ENCODE measurements at places on chromosomes 16 and 17.
A peak's percentile ranks its signal among the peaks of the same experiment; 100 is the strongest.

GRCh38 chr16:11307639-11308492, 26.7 kb upstream of the PRM1 start:
- DNase-seq = no peak

GRCh38 chr16:945271-946047, 25.3 kb downstream of the LMF1 start:
- DNase-seq = no peak

DNA sequence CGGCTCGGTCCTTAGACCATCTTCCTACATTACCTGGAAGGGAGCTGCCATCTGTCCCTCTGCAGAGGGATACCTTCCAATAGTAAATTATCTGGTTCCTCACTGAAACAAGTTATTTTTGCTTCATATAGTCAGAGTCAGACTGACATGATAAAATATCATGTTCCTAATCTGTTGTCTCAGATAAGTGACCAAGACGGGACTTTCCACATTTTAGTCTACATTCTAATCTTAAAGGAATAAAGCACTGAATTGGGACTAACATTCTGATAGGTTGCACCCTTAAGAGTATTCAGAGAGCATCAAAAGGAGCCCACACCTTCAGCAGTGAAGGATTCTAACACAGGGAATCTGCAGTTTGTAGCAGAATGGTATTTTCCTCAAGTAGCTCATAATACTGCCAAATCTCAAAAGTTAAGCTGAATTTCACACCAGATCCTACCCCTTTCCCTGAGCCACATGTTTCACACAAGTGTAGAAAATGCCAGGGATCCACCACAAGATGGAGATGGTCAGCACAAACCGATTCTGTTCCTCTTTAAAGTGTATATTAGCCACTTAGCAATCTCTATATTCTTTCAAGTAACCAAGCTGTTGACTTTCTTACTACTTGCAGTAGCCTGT, 13.4 kb downstream of the GINS2 start:
- no peak for DNase-seq

DNA sequence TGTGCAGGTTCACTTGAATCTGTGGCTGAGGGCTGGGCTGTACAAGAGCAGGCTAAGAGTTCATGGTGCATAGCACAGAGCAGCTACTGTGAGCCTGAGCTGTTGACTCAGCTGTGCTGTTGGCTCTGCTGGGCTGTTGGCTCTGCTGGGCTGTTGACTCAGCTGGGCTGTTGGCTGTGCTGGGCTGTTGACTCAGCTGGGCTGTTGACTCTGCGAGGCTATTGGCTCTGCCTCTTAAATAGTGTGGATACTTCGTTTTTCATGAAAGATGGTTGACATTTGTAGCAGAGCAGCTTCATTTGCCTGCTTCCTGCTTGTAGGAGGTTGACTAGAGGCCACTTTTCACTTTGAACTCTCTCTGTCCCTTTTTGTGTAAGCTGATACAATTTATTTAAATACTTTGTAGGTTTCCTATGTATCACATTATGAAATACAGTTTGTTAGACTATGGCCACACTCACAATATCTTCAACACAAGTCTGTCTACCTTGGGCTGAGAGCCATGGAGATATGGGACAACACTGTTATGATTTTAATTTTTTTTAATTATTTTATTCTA, 40.3 kb upstream of the CCNF start:
- DNase-seq = no peak

GRCh38 chr16:86681031-86681756, 102.8 kb downstream of the FOXL1 start:
- DNase-seq = no peak

DNA sequence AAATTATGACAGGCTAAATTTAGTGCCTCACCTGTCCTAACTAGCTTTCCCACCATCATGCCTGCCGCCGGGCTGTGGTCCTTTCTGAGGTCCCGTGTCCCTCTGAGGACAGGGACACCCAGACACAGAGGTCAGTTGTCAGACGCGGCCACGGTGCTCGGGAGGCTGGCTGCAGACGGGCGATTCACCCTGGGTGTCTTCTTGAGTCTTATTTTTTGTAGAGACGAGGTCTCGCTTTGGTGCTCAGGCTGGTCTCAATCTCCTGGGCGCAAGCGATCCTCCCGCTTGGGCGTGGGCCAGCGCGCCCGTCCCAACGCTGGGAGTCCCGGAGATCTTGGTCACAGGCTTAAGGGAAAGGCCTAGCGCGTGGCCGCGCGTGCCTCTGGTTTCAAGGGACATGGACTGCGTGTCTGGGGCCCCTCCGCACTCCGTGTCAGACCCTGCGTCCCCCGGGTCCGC, 797 bp upstream of the RAB11FIP3 start:
- DNase-seq = no peak

DNA sequence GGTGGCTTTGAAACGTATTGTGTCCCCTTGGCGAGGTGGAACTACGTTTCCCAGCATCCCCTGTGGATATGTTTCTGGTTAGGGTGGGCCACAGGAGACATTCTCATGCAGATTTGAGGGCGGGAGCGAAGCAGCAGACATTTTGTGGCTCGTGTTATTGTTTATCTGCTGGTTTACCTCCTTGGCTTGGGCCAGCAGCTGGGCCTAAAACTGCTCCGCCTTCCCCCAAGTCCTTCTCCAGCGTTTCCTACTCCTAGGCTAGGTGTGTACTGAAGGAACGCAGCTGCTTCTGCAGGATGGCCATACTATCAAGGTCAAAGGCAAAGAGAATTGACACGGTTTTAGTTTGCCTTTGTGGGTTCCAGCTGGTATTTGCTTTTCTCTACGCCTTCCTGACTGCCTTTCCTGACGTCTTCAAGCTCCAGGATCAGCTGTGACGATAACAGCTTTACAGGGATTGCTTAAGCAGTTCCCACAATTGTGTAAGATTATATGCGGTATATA, 17.2 kb upstream of the WSB1 start:
- no peak for DNase-seq

DNA sequence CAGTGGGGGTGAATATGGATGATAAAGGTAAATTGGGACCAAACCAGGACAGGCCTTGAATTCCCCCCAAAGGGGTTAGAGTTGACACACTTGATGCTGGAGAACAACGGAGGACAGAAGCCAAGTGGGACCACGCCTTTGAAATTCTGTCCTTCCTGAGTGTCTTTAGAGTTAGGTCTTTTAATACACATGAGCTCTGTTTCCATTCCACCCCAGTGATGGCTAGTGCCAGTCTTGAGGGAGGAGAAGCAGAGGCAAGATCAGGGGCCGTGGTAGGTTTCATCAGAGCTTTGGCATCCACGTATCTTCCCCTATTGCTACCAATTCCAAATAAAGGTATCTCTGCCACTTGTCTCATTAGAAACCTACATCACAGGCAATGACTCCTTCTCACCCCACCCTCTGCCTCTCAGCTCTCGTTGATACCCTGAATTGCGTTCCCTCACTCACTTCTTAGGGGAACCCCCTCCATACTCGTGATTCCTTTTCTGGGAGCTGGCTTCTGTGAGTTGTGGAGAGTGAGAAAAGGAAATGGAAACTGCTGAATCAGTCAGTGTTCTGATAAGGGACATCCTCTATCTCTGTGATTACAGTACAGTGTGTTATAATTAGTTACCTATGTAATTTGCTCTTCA, 2.4 kb upstream of the CCL3L1 start:
- DNase-seq = peak; percentile 58

DNA sequence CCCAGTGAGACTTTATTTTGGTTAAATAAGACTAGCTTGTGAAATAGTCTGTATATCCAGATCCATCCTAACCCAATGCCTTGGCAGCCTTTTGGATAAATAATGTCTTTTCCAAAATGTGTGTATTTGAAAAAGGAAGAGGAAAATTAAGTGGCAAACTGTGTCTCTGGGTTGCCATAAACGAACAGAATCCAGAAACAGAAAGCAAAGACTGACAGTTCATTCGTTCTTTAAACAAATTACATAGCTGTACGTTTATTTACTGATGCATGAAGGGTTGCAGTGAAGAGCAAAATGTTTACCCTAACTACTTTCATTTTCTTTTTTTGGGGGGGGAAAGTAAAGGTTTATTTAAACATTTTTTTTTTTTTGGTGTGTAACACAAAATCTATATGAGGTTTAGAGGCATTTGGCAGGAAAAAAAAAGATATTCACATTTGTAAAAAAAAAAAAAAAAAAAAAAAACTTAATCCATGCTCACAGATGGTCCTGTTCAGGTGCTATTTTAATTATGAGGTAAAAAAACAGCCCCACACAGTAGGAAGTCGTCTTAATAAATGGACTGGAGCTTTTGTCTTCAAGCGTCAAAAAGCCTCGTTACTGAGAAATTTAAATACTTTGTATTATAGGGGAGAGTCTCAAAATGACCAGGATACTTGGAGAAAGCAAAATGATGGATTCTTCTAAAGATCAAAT, 245.9 kb downstream of the FTO start:
- no peak for DNase-seq

DNA sequence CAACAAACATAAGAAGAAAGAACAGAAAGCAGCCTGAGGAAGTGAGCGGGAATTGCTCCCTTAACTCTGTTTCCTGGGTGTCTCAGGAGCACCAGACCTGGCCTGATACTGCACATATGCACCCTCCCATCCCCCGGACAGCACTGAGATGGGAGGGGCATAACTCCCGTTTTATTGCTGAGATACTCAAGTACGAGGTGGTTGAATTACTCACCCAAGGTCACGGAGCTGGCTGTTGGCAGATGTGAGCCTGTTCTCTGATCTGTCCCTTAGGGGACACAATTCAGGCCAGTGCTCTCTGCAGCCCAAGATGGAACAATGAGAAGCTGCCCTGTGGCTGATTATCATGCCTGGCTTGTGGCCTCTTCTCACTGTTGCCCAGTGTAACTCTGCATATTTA, 9.1 kb upstream of the MED9 start:
- no peak for DNase-seq

DNA sequence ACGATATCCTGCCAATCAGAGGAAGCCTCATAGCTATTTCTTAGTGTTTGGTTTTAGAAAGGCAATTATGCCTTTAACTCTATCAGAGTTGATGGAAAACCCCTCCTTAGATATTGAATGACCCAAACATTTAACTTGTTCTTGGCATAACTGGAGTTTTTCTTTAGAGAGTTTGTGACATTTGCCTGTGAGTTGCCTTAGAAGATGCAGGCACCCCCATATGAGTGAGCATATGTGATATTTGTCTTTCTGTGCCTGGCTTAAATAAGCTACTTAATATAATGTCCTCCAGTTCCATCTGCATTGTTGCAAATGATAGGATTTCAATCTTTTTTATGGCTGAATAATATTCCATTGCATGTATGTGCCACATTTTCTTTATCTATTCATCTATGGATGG, 19.6 kb upstream of the B4GALNT2 start:
- DNase-seq = no peak

GRCh38 chr17:59785091-59785799, 77.8 kb downstream of the VMP1 start:
- DNase-seq = no peak

DNA sequence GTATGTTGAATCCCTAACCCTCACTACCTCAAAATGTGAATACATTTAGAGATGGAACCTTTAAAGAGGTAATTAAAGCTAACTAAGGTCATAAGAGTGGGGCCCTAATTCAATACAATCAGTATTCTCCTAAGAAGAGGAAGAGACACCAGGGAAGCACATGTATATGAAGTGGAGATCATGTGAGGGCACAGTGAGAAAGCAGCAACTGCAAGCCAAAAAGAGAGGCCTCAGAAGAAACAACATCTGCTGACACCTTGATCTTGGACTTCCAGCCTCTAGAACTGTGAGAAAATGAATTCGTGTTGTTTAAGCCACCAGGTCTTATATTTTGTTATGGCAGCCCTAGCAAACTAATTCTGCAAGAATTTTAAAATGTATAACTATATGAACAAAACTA, 13.2 kb upstream of the SLFN5 start:
- DNase-seq = no peak

DNA sequence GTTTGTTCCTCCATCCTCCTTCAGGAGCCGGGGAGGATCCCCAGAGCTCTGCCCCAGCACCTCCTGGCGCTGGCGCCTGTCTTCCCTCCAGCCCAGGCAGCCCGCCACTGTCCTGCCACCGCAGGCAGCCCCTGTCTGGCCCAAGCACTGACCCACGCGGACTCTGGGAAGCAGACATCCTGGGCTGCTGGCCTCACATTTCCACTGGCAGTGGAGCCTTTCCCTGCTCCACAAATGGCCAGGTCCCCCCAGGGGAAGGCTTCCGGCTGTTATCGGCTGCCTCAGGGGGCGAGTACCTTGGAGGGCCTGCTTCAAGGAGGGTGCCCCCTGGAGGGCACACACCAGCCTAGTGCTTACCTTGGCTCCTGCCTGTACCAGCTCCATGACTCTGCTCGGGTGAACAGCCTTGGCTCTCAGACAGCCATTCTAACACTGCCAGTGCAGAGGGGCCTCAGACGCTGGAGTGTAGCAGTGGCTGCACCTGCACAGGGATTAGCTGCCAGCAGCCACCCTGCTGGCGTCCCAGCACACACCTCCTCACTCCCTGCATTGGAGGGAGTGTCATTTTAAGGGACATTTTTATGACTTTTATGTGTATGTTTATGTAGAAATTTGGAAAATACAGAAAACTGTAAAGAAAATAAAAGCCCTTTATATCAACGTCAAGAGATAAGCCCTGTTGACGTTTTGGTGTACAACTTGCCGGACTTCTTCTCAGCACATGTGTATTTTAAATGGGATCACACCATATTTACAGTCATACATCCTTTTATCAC, 21.0 kb downstream of the ACE start:
- no peak for DNase-seq

DNA sequence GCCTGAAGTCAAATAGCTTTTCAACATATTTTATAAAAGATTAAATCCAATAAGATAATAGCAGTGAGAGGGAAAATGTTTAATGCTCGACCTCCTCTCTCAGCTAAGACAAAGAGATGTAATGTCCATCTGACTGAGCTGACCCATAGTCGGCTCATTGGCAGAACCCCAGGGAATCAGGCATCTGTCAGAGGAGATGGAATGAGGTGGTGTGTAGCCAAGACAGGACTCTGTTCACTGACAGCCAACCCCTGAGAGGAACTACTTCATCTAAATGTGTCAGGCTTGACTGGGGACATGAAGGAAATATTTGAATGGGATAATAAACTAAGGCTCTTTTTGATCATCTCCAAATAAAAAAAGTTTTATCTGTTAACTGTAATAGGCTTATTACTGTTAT, 188.0 kb downstream of the CDH11 start:
- DNase-seq = no peak

DNA sequence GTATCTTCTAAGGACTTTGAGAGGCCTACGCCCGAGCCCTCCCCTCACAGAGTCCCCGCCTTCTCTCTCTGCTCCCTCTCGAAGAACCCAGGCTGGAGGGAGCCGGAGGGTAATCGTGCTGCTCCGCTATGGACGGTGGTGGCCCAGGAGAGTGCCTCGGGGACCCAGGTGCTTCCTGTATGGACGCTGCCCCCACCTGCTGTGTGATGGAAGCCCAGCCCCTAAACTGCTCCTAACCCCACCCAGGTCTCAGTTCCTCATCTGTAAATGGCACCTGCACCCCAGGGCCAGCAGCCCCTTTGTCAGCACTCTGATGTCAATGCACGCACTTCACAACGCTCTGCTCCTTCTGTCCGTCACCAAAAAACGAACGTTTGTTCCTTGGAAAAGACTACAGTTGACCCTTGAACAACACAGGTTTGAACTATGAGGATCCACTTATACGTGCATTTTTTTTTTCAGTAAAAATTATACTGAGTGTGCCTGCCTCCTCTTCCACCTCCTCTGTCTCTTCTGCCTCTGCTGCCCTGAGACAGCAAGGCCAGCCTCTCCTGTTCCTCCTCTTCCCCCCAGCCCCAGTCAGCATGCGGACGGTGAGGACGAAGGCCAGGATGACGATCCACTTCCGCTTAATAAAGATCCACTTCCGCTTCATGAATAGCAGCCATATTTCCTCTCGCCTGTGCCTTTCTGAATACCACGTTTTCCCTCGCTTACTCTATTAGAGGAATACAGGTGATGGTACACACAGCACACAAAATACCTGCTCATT, 118.3 kb downstream of the BANP start:
- DNase-seq = no peak

GRCh38 chr17:70195091-70195490, 25.8 kb downstream of the KCNJ2 start:
- no peak for DNase-seq
